Effector CD4-positive, alpha-beta T cell (primary cell): ENCODE measurements at places on chromosomes 6 and 20.

DNA sequence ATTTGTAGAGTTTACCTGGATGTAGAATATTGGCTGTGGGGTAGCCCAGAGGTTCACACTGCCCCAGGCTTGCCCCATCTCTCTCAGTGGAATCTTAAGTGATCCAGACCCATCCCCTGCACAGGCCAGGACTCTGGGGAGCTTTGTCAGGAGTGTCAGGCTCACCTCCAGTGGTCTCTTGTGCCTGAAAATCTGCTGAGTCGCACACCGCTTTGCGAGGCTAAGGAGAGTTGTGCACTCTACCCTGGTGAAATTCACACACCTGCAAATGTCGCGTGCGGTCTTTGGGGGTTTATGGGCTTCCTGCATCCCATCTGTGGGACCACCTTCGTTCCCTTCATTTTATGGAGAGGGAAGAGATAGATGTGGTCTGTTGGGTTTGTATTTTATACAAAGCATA lies 63.6 kb upstream of the KIF25 start:
- no peak for DNase-seq

- no peak for DNase-seq
Observed at GRCh38 chr20:58586565-58587093, 64.5 kb upstream of the STX16 start.

GRCh38 chr20:17357238-17357637 lies 130.4 kb downstream of the PCSK2 start:
- DNase-seq = no peak

DNA sequence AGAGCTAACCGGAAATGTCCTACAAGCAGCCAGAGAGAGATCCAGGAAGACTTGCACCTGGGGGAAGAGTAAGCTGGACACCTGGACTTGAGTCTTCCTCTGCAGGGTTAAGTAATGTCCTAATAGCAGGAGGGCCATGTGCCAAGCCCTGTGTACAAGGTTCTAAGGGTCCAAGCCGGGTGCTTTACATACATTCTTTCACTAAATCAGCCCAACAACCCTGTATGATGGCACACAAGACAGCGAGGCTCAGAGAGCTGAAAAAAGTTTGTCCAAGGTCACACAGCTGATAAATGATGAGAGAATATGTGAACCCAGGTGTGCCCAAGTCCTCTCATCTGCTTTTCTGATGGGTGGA lies 215.1 kb upstream of the CDYL start:
- no peak for DNase-seq

GRCh38 chr6:157088841-157089240 lies 234.5 kb downstream of the TMEM242 start:
- DNase-seq = no peak

GRCh38 chr6:166465671-166466087 lies 82.9 kb upstream of the MPC1 start:
- no peak for DNase-seq

DNA sequence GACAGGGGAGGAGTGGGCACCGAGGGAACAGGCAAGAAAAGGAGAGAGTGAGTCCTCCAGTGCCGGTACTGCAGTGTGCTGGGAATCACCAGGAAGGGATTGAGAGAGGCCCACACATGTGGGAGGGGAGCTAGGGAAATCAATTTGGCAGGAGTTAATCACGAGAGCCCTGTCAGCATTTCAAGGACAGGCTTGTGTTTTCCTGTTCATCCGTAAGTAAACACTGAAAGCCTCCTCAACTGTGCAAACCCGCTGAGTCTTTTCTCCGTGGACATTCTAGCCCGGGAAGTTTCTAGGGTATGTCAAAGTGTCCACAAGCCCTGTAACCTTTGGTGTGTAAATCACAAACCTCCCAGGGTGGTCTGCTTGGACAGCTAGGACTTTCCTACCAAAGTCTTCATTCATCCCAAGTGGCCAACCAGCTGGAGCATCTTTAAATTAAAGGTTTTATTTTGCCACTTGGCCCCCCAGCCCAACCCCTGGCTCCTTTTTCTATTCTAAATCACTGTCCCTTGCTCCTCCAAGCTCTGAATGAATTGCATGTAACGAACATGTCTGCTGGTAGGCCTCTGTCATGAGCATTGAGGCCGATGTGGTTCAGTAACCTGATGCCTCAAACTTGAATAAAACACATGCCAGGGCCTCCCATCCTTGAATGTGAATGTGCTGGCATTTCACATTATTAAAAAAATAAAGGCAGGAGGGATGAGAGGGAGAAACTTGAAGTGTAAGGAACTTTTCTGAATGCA lies 149.1 kb downstream of the ZNF217 start:
- no peak for DNase-seq
